ENCODE measurements at places on chromosomes 3 and 15.
A peak's percentile ranks its signal among the peaks of the same experiment; 100 is the strongest.

GRCh38 chr3:144128108-144128892 lies 156.7 kb downstream of the DIPK2A start:
- DNase-seq, result peak; percentile 54

GRCh38 chr3:173411375-173411973 lies 13.9 kb downstream of the NLGN1 start:
- no peak for DNase-seq

- no peak for DNase-seq
Observed at GRCh38 chr3:1251282-1252060, 158.6 kb downstream of the CNTN6 start.

GRCh38 chr15:58732625-58733363 lies 16.7 kb downstream of the ADAM10 start:
- DNase-seq, result no peak

DNA sequence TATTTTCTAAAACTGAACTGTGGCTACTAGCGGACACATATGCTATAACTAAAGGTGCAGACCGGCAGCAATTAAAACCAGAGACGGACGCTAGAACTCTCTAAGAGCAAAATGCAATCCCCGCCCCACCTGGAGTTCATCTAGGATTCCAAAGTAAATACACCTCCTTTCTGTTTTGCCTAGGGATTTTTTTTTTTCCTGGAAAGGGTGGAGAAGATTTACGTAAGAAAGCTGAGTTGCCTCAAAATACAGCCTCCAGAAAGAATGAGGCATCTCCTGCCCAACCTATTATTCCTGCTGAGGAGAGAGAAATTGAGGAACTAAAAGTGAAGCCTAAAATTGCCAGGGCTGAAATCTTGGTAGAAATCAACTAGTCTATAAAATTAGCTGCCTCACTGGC lies 150.2 kb downstream of the TP63 start:
- DNase-seq, result no peak

- DNase-seq, result no peak
Observed at GRCh38 chr15:89732451-89733172, 18.4 kb downstream of the MESP1 start.

GRCh38 chr3:48369693-48370332 lies 2.2 kb upstream of the FBXW12 start:
- DNase-seq, result no peak

DNA sequence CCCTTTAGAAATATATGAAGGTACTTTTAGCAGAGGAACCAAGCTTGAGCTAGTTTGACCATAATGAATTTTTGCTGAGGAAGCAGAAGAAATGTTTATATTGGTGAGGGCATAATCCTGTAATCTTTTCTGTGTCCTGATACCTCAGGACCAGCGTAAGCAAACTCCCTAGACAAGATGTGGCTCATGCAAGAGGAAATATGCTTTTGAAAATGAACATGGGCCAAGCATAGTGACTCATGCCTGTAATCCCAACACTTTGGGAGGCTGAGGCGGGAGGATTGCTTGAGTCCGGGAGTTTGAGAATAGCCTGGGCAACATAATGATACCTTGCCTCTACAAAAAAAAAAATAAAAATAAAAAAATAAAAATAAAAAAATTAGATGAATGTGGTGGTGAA lies 78.5 kb downstream of the PPARG start:
- no peak for DNase-seq

GRCh38 chr3:74387111-74387735 lies 227.2 kb downstream of the CNTN3 start:
- no peak for DNase-seq

DNA sequence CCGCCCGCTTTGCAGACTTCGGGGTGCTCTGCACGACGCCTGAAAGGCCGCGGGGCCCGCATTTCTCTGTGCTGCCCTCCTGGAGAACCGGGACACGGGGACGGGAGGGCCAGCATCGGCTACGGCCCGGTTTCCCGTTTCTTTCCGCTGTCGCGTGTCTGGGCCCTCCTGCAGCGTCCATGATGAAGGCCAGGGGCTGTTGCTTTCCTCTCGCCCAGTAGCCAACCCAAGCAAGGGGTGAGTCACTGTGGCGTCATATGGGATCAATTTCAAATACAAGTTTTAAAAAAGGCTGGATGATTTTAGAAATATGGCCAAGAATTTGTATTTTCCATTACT lies 435 bp downstream of the SLC35G2 start:
- DNase-seq, result peak; percentile 32

DNA sequence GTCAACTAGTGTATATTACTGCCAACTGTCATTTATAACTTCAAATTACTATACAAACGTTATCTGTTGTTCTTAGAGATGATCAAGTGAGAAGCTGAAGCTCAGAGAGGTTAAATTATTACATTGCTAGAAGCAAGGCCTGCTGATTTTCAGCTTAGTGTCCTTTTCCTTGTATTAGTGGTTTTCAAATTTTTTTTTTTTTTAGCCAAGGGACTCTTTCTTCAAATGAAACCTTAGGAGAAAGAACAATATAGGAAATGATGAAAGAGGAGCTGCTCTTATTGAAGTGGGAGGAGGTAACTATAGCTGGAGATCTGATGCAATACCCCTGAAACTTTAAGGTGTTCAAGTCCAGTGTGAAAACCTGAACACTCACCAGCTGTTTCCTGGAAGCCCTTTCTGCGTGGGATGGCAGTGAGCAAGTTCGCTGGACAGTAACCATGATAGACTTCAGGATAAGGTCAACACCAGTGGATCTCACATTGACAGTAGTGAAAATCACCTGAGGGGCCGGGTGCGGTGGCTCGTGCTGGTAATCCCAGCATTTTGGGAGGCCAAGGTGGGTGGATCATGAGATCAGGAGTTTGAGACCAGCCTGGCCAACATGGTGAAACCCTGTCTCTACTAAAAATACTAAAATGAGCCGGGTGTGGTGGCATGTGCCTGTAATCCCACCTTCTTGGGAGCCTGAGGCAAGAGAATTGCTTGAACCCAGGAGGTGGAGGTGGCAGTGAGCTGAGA lies 376.2 kb downstream of the EDEM1 start:
- DNase-seq, result no peak

- no peak for DNase-seq
Observed at GRCh38 chr3:61667383-61667782, 106.0 kb downstream of the PTPRG start.

DNA sequence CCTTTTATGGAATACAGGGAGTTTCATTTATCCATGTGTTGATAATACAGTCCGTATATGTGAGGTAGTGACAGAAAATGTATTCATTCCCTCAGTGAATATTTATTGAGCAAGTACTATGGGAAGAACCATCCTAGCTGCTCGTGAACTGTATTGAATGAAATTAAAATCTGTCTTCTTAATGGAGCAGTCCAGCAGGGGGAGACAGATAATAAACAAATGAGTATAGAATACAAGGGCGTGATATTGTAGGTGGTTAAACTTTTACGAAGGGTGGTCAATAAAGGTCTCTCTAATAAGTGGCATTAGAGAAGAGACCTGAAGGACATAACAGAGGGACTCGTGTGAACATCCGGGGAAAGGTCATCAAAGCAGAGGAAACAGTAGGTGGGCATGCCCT lies 62.7 kb upstream of the OSTN start:
- peak; percentile 33 for DNase-seq

- peak; percentile 69 for DNase-seq
Observed at GRCh38 chr15:89486726-89487050, 9.7 kb downstream of the RHCG start.

DNA sequence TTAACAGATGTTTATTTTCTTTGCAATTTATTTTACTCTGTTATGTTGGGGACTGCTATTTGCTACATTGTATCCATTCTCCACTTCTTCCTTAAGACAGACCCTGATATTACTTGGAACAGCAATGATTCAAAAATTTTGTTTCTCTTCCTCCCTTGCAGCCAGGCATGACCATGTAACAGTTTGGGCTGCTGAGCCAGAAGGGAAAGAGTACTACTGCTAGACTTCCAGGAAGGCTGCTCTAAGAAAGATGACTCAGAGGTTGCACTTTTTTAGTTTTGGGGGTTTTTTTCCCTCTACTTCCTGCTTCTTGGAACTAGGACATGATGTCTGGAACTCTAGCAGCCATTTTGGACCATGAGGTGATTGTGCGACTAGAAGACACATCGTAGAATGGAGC lies 10.3 kb downstream of the PRR20G start:
- no peak for DNase-seq

DNA sequence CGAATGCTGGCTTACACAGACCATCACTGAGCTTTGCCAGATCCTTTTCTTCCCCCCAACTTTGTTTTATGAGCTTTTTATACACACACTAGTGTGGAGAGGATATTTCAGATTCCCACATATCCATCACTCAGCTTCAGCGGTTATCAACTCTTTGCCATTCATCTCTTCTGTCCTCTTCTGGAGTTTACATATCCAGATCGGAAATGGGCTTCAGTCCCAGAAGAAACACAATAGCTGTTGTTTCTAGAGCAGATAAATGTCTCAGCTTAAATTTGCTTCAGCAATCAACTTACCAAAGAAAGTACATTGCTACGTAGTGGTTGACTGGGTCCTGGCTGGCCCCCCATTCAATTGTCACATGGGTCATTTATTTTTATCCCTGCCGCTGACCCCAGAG lies 185.9 kb upstream of the BHLHE40 start:
- DNase-seq, result no peak

DNA sequence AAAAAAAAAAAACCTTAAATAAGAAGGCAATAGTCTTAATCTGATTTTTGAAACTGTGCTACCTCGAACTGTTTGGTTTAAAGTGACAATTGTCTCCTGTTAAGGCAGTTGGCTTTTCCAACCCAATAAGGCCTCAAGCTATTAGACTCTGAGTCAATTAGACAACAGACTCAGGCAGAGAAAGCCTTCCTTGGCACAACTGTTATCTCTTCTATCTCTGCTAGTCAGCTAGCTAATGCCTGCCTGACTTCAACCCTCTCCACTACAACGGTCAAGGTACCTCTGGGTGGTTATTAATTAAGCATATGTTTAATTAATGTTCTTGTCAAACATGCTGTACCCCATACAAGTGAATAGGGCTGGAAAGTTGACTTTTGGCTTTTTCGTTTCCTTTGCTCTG lies 110.2 kb upstream of the NLGN1 start:
- DNase-seq, result no peak

All from GM10248 (cell line).